Right kidney (tissue), 9 donors: ENCODE measurements at places on chromosomes 7 and 10.

DNA sequence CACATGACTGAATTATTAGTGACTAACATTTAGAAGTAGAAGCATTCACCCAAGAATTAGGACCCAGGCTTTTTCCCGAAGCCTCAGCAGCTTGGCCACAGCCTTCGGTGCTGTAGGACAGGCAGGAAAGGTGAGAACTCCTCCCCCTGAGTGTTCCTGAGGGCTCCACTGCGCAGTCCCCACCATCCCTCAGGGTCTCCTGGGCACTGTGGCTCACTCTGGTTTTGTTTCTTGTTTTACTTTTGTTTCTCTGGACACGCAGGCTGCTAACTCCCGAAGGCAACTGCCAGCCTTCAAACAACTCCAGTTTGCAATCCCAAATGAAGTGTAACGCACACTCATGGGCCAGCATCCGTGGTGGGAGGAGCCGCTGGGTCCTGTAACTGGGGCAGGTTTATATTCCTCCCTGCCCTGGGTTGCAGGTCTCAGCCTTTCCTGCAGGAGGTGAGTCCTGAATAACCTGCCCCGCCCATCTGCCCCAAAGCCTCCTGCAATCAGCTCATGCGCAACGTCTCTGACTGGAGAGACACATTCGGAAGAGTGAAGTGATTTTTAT is 492.9 kb downstream of the PTPRN2 start:
- no peak for DNase-seq

- no peak for DNase-seq
Measured at GRCh38 chr7:45407730-45408408, 166.3 kb upstream of the ADCY1 start.

DNA sequence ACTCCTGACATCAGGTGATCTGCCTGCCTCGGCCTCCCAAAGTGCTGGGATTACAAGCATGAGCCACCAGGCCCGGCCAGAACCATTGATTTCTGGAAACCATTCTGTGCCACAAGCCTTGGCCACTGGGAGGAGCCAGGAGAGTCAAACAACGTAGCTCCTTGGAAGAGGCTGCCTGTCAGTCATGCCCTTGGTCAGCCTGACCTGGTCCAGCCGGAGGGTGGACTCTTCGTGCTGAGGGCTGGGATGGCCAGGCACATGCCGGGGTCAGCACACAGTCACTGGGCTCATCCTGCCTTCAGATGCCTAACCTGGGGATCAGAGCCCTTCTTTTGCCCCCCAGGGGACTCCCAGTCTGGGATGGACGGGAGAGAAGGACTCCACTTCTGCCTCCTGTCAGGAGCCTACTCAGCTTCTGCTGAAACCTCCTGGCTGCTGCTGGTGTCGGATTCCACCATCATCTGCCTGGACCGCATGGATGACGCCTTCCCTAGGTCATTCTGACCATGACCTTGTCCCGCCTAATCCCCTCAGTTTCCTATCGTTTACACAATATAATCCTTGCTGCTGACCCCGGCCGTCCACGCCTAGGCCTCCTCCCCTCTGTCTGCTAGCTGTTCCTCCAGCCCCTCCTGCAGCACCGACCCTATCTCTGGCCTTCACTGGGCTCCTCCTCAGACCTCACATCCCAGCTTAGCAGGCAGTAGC is 30.4 kb downstream of the TMEM270 start:
- no peak for DNase-seq

DNA sequence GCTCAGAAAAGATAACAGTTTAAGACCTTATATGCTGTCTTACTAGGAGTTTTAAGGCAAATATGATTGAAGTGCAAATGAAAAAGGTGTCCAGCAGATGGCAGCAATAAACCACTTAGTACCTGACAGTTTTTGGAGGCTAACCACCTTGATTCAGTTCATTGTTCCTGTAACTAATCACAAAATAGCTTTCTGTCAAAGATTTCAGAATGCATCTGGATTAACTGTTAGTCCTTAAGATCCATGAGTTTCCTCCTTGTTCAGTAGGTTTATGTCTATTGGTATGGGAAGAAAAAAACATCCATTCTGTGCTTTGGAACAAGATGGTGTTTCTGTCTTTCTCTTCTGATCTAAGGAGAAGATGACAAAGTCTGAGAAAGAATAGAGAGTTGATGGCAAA is 46.6 kb downstream of the CCSER2 start:
- DNase-seq, result peak; percentile 8

DNA sequence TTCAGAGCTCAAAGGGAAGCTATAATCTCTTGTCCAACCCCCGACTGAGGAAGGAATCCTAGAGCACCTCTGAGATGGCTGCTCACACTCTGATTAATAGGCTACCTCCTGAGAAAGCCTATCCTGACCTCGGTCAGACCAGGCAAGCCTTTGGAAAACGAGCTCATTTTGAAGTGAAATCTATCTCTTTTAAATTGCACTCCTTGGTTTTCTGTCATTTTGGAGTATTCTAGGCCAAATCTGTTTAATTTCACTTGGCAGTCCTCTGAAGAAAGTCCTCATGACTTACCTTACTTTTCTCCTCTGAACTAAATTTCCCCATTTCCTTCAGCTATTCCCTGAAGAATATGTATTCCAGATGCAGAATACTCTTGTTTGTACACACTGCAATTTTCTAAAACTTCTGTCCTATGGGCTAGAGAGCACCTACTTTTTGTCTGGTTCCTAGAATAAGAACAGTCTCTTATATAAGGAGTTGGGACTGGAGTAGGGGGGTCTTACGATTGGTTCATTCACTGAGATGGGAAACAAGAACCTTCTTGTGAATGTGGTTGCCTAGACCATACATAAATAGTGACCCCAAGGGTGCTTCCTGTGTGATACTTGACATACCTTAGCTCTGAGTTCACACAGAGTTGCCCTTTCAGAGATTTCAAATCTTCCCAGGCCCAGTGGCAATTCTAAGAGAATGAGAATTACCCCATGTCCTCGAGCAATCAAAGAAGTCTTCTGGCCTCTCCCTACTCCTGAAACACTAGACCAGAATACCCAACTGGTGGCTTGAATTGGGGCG is 31.9 kb upstream of the HPS1 start:
- no peak for DNase-seq

GRCh38 chr10:77972148-77972547 is 45.6 kb upstream of the DLG5 start:
- DNase-seq, result no peak

DNA sequence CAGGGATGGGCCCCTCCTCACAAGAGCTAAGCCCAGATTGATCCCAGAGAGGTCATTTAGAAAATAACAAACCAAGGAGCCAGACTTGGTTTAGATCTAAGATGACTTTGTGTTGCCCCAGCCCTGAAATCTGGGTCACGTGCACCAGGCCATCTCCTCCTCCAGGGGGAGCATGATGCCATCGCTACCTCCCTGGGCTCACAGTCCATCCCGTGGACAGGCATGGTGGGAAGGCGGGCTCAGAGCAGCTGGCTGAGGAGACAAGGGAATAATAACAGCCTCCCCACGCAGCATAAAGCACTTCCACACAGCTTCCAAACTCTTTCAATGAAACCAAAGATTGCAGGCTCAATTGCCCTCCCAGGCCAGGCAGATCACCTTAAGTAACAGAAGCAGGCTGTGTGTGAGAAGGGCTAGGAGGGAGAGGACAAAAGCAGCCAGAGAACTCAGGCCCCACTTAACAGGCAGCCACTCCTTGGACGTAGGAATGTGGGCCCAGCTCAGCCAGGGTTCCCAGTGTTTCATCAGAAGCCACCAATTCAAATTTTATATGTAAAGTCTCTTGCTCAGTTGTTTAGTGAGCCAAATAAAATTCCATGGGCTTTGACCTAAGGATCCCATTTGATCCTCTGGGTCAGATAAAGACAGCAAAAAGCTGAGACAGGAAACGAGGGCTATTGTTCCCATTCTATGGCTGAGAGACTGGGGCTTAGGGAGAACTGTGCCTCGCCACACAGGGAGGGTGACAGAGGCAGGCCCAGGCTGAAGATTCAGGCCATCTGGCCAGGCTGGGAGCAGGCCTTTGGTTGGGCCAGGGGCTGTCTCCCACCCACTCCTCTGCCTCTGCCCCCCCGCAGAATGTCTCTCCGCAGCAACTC is 100.2 kb downstream of the COL13A1 start:
- peak; percentile 46 for DNase-seq

DNA sequence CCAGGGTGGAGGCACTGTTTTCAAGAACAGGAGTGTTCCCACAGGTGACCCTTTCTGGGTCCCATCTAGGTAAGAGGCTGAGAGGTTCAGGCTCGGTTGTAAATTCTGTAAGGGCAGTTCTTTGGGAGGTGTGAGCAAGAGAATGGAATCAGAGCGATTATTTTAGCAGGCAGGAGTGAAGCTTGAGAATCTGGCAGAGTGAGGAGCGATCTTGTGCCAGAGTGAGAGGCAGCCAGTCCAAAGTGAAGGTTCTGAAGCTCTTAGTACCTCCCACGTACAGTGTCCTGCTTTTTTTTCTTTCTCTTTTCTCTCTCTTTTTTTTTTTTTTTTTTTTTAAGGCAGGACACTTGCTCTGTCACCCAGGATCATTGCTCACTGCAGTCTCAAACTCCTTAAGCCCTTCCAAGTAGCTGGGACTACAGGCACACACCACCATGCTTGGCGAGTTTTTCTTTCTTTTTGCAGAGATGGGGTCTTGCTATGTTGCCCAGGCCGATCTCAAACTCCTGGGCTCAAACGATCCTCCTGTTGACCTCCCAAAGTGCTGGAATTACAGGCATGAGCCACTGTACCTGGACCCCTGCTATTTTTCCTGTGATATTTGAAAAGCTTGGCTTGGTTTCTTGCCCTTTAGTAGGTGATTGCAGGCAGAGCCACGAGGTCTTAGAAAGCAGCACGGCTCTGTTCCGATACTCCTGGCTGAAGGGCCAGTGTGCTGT is 10.9 kb downstream of the POR start:
- DNase-seq, result no peak

- peak; percentile 35 for DNase-seq
Measured at GRCh38 chr10:18312374-18313139, 172.3 kb downstream of the CACNB2 start.

DNA sequence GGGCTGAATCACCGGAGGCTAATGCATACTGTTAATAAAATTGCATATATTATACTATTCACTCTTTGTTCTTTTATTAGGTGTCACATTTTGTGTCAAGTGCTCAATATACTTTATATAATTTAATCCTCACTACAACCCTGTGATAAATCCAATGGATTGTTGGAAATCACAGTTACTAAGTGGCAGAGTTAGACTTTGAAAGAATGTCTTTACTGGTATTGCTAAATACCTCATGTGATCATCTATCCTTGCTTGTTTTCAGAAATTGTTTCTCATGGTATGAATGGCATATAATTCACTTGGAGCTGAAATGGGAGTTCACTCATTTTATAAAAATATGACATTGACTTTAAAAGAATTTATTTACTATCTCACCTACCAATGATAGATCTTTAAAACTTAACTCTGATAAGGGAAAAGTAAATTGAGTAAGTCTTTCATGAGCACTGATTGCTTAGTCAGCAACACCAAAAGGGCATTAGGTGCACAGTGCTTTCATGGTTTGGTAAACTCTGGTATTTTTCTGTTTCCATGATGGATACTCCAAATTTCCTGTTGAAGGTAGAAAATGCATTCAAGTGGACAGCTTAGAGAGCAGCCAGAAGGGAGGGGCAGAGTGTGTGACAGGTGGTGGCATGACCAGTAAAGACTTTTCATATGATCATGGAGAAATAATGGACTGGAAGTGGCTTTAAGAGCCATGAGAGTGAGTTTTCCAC is 22.6 kb downstream of the ENKUR start:
- DNase-seq, result no peak

- no peak for DNase-seq
Measured at GRCh38 chr10:51530541-51530940, 168.9 kb downstream of the CSTF2T start.

DNA sequence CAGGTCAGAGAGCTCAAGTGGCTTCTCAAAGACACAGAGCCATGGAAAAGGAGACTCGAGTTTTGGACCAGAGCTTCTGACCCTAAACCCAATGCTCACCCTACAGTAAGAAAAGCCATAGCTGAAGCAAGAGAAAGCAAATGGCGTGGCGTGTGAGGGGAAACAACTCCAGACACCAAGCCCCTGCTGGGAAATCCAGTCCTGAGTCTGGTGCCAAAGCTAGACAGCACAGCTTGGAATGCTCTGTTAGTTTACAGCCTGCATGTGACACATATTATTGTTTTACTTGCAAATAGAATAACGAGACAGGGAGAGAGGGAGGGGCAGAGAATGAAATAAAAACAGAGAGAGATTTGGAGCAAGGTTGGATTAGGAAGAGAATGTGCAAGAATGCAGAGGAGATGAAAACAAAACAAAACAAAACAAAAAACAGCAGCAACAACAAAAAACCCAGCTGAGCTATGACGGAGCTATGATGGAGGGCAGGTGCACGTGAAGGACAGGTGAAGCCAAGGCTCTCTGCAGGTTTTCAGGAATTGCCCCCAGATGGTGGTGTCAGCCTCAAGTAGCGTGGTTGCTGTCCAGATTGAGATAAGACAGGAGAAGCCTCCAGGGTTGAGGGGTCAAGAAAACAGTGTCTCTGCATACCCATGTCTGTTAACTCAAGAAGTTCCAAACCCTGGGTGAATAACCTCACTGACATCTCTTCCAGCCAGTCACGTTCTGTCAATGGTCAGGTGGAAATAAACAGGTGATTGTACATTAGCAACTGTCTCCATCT is 69.7 kb upstream of the LRRC18 start:
- DNase-seq, result peak; percentile 31

DNA sequence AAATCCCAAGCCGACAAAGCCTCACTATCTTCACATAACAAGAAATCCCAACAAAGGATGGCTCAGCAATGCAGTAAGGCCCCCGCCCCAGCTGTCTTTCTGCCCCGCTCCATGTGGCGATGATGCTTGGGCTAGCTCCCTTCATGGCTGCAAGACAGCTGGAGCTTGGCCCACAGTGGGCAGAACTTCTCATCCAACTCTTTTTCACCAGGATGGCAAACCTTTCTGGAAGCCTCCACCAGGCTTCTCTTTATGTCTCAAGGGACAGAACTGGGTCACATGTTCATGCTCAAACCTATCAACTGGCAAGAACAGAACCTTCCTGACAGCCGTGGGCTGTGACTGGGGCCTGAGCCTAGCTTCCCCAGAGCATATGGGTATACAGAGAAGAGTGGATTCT is 260.5 kb upstream of the MKLN1 start:
- DNase-seq, result no peak

GRCh38 chr7:5404421-5404826 is 19.2 kb downstream of the TNRC18 start:
- DNase-seq, result no peak

- no peak for DNase-seq
Measured at GRCh38 chr7:106871793-106872571, 6.9 kb downstream of the PIK3CG start.

DNA sequence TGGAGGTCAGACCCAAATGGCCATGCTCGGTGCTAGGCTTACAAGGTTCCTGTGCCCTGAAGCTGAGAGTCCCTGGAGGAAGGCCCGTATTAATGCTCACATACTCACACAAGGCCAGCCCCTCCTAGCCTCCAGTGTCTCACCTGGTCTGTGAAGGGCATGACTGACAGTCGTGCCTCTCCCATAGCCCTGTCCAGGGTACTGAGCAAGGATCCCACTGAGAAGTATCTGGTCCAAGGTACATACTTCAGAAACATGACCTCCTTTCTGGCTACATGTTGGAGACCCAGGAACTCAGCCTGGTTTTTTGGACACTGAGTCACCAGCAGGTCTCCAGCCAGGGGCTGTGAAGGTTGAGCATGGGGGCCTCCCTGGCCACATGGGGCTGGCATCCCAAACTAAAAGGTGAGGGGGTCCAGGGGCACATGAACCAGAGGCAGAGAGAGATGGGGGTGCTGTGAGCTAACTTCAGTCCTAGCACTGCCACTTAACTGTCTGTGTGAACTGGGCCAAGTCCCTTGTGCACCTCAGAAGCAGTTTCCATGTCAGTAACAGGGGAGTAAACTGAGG is 17.6 kb upstream of the RASGEF1A start:
- DNase-seq, result no peak

GRCh38 chr7:147012666-147013065 is 896.1 kb downstream of the CNTNAP2 start:
- no peak for DNase-seq
